ENCODE measurements at places on chromosomes 3 and 15. TPM values are rescaled to one million over a fixed set of nuclear protein-coding genes. Genes with fewer than 3 reads are reported as not detected.

DNA sequence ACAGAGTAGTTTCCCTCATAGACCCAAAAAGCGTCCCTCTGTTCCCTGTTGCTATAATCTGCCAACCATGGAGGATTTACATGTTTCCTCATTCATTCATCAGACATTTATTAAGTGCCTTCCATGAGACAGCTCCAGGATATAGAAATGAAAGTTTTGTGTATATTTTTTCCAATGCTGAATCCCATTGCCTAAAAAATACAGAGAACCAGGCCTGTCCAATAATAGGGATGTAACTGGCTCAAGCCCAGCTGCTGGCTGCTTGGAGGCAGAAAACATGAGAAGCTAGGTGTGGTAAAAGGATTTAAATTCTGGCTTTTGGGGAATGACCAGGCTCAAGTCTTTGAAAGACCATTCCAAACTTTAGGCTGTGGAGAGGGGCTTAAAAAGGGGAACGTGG is 41.5 kb downstream of the RARB start:
- DNase-seq, result no peak

The CTXN2 gene
- polyA plus RNA-seq, result not detected

GRCh38 chr15:62026487-62027262 is 33.6 kb downstream of the VPS13C start:
- DNase-seq, result no peak

The ZPLD1 gene
- 0.02 TPM for polyA plus RNA-seq

DNA sequence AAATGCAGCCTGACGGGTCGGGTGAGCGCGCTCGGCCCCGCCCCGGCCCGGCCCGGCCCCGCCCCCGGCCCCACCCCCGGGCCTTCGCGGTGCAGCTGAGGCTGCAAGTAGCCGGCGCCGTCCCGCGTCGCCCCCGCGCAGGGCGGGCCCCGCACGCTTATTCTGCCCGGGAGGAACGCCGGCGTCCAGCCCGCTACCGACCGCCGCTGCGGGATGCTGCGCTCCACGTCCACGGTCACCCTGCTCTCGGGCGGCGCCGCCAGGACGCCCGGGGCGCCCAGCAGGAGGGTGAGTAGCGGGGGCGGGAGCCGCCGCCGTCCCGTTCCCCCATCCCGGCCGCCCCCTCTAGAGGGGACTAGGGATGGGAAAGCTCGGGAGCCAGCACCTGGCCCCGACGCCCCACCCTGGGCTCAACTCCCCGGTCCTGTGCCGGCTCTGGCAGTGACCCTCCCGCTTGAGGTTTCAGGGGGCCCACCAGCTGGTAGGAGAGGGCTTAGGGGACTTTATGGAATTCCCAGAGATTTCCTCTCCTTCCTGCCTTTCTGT is at the start of gene MYZAP:
Gene MYZAP (plus strand): TSS at position 83 of the 546 bp plus-strand sequence. CDS start 131 bp downstream, at position 214.
- DNase-seq, result no peak

The KNG1 gene
- not detected for polyA plus RNA-seq
